Calu3 (cell line): ENCODE measurements at places on chromosomes 7 and 10. TPM values are rescaled to one million over a fixed set of nuclear protein-coding genes. Genes with fewer than 3 reads are reported as not detected.

The GOLGA7B gene
- 1.0 and 1.4 TPM in 2 replicates for total RNA-seq

The ADAMTS14 gene
- total RNA-seq = 0.12 and 0.14 TPM in 2 replicates

The MRC1 gene
- 0.09 TPM in 1 of 2 replicates, not detected in the other for total RNA-seq

The NPC1L1 gene
- total RNA-seq = 45.0 and 46.0 TPM in 2 replicates

The NEUROD6 gene
- total RNA-seq = not detected in 2 replicates

DNA sequence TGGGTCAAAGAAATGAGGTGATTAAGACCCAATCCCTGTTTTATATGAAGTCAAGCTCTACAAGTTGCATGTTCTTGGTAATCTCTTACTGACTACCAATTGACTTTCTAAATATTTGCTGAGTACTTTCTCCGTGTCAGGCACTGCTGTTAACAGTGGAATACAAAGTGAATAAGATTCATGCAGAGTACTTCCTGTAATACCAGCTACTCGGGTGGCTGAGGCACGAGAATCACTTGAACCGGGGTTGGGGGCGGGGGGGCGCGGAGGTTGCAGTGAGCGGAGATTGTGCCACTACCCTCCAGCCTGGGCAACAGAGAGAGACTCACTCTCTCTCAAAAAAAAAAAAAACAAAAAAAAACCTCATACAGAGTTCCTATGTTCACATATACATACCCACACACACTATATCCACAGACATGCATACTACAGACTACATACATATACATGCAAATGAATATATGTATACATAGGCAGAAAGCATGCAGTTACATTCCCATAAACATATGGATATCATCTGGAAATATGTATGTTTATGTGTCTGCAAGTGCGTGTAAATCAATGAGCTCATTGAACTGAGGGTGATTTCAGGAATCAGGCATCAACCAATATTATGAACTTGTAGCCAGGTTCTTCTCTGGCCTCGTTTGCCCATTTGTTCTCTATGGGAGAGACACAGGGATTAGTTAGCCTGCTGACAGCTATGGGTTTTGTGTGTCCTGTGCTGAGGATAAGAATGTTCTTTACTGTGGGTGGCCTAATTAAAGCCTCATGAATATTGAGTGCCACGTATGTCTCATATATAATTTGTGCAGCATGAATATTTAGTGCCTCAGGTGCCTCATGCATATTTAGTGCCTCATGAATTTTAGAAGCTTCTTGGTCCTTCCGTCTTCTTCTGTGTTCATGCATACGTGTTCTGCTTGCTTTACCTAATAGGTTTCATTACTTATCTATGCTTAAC lies 73.9 kb downstream of the BICC1 start:
- H3K4me1 ChIP-seq = peaks cover 77% of the 10 kb centered on the region
- H3K36me3 ChIP-seq = peaks cover 4% of the 10 kb centered on the region
- H3K27ac ChIP-seq = peak overlapping the region; percentile 41
- no peak overlapping the region for H3K4me3 ChIP-seq

DNA sequence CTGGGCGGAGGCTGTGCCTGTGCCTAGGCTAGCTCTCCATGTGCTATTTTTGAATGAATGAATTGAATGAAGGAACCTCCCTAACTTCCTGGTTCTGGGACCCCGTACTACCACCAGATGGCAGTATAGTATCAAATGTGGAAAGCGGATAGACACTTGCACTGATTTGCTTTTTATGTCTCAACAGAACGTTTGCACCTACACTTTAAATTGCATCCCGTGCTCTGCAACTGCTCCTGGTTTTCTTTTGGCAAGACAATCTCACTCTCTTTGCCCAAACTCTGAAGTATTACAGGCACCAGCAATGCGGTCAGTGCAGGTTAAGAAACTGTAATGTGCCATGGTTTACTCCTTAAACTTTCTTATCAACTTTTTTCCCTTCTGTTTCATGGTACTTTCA lies 6.5 kb downstream of the FZD8 start:
- peak; percentile 63 for DNase-seq
- H3K4me1 ChIP-seq = no peaks in the 10 kb centered on the region
- no peaks in the 10 kb centered on the region for H3K27me3 ChIP-seq

GRCh38 chr7:65967361-65968155 lies 14.5 kb downstream of the GUSB start:
- H3K36me3 ChIP-seq = peaks cover 20% of the 10 kb centered on the region
- H3K4me1 ChIP-seq = no peaks in the 10 kb centered on the region
- no peaks in the 10 kb centered on the region for H3K27me3 ChIP-seq
- DNase-seq = no peak
- H3K4me3 ChIP-seq = no peak overlapping the region
- no peak overlapping the region for H3K27ac ChIP-seq

- DNase-seq = no peak
- H3K4me3 ChIP-seq = no peak overlapping the region
- no peaks in the 10 kb centered on the region for H3K36me3 ChIP-seq
- no peaks in the 10 kb centered on the region for H3K27me3 ChIP-seq
These were observed 36.6 kb downstream of the CNNM1 start for GRCh38 chr10:99365736-99366135.

DNA sequence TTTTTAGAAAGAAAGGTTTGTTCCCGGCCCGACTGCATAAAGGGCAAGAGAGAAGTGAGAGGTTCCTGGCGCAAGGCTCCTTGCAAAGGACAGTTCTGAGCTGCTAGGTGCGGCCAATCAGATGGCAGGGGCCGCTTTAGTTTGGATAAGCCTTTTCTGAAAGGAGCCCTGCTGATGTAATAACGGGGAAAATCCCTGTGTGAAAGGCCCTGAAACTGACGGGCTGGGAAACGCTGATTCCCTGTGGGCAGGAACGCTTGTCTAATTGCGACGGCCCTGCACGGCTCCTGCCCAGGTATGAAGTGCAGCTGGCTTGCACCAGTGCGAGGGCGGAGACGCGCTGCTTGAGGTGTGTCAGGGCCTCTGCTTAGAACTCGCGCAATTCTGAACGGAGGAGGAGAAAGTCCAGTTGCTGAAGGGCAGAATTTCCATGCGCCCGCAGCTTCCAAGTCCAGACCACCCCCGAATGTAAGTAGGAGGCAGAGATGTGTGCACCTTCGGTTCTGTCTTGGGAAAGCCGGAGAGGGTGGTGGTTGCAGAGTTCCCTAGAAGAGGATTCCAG lies 30.5 kb downstream of the TACC2 start:
- H3K36me3 ChIP-seq = no peaks in the 10 kb centered on the region
- H3K4me3 ChIP-seq = peak overlapping the region; percentile 72
- H3K4me1 ChIP-seq = no peaks in the 10 kb centered on the region
- peak overlapping the region; percentile 64 for H3K27ac ChIP-seq

- H3K4me1 ChIP-seq = no peaks in the 10 kb centered on the region
- DNase-seq = peak; percentile 2
- no peaks in the 10 kb centered on the region for H3K36me3 ChIP-seq
- H3K27me3 ChIP-seq = no peaks in the 10 kb centered on the region
These were observed 162.9 kb downstream of the ARL5B start for GRCh38 chr10:18822156-18822555.

DNA sequence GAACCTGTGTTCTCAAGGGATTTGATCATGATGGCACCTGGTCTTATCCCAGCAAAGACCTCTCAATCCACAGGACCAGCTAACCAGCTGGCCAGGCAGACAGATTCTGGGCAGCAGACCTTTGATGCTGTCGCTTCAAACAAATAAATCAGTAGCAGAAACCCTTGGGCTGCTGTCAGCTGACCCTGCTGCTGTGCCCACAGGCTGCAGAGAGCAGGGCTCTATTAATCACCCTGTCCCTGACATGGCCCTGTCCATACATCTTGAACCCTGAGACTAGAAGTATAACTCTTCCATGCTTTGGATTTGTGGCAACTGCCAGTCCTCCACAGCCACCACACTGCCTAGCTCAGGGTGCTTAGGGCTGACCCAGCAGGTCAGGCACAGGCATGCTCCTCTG lies 244.1 kb upstream of the PODXL start:
- H3K4me1 ChIP-seq = no peaks in the 10 kb centered on the region
- no peak overlapping the region for H3K27ac ChIP-seq
- DNase-seq = no peak

DNA sequence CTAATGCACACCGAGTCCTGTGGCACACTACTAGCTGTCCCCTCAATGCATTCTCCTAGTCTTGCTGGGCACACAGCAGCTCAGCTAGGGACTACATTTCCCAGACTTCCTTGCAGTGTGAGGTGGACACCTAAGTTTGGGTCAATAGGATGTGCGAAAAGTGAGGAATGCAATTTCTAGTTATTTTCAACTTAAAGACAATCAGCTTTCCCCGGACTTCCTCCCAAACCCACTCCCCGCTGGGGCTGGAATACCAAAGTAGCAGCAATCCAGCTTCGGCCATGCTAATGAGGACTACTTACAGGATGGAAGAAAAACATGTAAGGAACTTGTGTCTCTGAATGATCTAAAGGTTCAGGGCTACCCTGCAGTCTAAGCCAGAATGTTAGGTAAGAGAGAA lies 286.4 kb upstream of the LRRN3 start:
- no peak overlapping the region for H3K4me3 ChIP-seq
- no peak overlapping the region for H3K27ac ChIP-seq
- H3K36me3 ChIP-seq = no peaks in the 10 kb centered on the region
- H3K4me1 ChIP-seq = no peaks in the 10 kb centered on the region
- no peaks in the 10 kb centered on the region for H3K27me3 ChIP-seq
- DNase-seq = no peak

- H3K4me1 ChIP-seq = no peaks in the 10 kb centered on the region
- no peaks in the 10 kb centered on the region for H3K27me3 ChIP-seq
- no peak overlapping the region for H3K27ac ChIP-seq
- H3K36me3 ChIP-seq = no peaks in the 10 kb centered on the region
- no peak for DNase-seq
These were observed 370.7 kb downstream of the PPP1R3A start for GRCh38 chr7:113548137-113548536.
